SW 1271 (cell line): ENCODE measurements at places on chromosomes 13 and 19.

GRCh38 chr19:6056282-6056741 lies 54.0 kb downstream of the RFX2 start:
- no peak for DNase-seq

DNA sequence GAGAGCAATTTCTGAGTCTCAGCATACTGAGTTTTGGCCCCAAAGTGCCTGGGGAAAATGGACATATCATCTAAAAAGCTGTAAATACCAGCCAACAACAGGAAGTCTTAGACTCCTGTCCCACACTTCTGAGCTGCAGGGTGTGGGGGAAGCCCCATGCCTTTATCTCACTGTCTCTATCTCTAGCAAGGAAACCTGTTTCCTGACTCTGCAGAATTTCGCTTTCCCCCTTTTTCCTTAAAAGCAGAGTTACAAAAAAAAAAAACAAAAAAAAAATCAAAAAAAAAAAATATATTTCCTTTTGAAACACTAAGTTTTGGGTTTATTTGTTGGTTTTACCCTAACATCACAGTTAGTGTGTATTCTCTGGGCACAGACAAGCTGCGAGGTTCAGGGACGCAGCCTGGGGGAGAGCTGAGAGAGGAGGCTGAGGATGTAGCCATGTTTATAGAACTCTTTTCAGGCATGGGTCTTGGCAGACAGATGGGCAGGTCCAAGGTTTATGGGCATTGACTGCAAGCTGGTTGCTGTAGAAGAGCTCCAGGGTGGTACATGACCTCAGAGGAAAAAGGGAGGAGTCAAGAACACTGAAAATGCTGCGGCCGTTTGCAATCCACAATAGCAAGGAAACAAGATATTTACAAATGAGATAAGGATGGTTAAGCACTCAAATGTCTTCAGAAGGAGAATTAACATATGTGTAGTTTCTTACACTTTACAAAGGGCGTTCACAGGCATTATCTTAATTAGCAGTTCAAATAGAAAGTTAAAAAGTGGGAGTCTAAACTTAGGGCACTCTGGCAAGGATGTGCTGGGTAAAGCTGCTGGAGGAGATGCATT lies 4.9 kb downstream of the MBNL2 start:
- peak; percentile 33 for DNase-seq

GRCh38 chr19:45051929-45052579 lies 13.2 kb downstream of the CLASRP start:
- DNase-seq, result no peak

GRCh38 chr13:112984501-112984900 lies 15.5 kb downstream of the MCF2L start:
- no peak for DNase-seq

DNA sequence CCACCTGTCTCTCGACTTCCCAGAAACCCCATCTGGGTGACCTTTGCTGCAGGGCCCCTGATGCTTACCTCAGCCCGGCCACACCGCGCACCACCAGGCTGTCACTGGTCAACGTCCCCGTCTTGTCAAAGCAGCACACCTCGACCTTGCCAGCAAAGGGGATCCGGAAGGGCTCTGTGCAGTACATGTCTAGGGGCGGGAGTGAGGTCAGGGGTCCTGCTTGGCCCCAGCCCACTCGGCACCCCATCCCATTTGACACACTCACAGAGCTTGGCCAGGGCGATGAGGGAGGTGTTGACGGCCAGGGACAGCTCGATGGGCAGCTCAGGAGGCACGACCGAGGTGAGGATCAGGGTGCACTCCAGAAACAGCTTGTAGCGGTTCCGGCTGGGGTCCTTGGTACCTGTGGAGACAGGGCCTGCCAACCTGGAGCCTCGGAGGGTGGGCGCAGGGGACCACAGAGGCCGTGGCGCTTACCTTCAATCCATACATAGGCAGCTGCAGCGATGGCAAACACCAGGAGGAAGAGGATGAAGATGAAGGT lies 8.4 kb downstream of the ATP13A1 start:
- DNase-seq, result no peak

DNA sequence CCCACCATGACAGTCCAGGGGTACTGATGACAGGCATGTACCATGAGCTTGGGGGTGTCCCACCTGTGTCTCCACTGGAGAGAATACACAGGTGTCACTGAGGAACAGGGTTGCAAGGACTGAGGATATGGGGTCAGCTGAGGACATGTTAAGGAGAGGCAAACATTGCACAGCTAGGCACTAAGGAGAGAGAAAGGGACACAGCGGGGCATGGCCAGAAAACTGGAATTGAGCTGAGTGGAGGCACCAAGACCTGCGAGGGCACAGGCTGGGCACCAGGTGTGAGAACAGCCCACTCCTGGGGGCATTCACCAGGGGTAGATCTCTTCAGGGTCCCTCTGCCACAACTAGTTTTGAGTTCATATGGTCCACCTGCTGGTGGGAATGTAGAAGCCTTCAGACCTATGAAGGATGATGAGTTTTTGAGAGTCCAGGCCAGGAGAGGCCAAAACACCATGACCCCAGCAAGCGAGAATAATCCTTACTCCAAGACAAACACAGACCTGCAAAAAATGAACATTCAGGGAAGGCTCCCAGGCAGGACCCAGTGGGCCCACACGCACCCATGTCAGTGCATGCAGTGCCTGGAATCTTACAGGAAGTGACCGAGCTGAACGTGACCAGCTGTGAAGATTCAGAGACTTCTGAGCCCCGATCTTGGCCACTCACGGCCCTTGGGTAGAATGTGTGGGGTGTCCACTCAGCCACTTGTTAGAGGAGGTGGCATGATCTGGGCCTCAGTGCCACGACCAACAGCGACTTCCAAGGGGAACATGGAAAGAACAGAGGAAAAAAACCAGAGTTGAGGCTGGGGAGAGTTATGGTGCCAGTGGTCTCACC lies 1.4 kb upstream of the ZNF584 start:
- DNase-seq, result no peak

GRCh38 chr13:75330770-75331169 lies 151.2 kb downstream of the TBC1D4 start:
- no peak for DNase-seq

- no peak for DNase-seq
Observed at GRCh38 chr13:21898459-21898858, 227.6 kb downstream of the FGF9 start.
